ENCODE measurements at places on chromosomes 12 and 14.

DNA sequence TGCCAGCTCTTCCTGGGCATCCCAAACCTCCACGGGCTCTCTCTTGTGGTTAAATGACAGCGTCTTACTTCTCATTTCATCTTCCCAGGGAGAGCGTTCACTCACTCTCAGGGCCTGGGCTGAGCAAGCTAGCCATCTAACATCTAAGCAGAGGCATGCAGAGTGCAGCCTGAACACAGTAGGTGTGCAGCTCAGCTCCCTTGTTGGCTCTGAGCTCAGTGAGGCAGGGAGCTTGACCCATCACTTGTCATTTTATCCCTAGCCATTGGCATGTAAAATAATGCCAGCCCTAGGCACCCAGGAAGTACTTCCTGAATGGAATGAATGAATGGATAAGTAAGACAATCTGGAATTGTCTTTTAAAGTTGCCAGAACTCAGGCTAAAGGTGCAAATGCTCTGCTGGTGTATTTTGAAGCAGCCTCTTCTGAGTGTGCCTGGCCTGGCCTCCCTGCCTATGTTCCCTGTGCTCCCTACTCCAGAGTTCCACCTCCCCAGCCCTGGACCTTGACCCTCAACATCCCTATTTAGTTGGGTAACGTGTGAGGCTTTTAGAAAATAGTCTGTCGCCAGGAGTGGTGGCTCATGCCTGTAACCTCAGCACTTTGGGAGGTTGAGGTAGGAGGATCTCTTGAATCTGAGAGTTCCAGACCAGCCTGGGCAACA, 9.5 kb upstream of the MEG3 start:
- DNase-seq, result no peak

DNA sequence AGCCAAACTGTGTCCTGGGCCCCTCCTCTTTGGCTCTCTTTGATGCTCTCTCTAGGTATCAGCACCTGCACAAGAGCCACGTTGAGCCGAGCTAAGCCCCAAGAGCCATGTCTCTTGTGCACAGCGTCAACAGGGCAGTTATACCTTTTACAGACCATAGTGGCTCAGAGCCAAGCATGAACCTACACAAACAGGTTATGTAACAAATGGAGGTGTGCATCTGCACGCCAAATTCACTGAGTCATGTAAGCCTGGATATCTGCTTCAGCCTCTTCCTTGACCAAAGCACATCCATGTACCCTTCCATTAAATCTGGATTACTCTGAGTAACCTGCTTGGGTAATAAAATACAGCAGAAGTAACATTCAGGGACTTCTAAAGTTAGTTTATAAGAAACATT, 509.7 kb downstream of the NAV3 start:
- no peak for DNase-seq

GRCh38 chr14:38578278-38578681, 322.4 kb upstream of the CLEC14A start:
- no peak for DNase-seq

GRCh38 chr12:68359674-68360073, 27.5 kb upstream of the MDM1 start:
- no peak for DNase-seq

GRCh38 chr12:4104722-4105244, 168.8 kb upstream of the CCND2 start:
- DNase-seq, result no peak

DNA sequence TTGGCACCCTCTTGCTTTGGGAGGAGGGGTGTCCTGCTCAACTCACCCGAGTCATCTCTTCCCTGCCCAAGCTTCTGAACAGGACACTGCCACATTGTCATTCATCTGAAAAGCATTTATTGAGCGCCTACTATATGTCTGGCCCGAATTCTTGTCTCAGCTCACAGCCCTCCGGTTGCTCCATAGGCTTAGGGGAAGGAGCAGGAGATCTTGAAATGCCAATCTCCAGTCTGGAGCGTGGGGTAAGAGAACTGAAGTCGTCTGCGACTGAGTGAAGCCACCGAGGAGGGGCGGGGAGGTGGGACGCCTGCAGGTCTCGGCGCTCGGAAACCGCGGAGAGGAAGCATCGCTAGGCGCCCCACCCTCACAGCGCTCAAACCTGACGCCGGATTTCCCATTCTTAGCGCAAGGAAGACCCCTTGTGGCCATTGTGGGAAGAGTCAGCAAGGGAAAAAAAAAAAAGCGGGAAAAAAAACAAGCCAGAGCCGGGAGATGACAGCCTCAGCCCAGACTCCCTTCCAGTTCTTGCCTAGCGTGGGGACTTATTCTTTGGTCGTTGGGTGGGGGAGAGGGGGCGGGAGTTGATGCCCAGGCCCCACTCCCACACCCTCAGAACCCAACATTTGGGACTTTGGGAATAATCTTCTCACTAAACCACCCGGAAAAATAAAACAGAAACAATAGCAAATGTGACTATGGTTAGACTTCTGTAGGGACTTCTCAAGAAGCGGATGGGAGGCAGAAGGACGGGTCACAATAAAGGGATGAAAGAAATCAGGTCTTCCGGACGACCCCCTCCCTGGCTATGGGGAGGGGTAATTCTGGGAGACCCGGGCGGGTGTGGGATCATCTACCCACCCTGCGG, 28.2 kb upstream of the SMUG1 start:
- peak; percentile 59 for DNase-seq

DNA sequence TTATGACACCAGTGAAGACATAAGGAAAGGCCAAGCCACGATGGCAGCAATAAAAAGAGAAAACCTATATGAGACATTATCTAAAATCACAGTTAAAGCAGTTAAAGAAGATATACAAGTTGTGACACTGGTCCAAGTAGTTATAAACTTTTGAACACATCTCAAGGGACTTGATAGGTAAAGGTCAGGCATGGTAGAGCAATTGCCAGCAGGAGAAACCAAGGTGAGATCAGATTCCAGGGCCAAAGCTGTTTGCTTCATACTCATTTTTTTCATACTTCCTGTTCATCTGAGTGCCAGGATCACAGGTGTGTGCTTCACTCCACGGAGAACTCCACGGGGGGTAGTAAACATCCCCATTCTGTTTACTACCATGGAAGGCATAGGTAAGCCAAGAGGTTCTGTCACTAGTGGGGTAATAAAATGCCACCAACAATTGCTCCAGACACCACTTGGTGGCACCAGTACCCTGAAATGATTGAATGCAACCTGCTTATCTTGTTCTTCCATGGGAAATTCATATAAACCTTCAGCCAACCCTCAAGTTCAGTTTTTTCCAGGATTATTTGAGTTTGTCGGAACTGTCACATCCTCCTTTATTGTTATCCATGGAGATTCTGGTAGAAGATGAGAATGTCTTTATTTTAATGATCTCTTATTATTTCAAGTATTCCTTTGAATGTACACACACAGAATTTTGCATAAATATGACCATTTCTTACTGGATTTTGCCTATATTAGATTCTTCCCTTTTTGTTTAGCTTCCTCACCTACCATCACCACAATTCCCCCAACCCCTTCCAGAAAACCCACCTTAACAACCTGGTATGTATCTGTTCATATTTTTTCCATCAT, 59.2 kb upstream of the TSPAN8 start:
- DNase-seq, result no peak

DNA sequence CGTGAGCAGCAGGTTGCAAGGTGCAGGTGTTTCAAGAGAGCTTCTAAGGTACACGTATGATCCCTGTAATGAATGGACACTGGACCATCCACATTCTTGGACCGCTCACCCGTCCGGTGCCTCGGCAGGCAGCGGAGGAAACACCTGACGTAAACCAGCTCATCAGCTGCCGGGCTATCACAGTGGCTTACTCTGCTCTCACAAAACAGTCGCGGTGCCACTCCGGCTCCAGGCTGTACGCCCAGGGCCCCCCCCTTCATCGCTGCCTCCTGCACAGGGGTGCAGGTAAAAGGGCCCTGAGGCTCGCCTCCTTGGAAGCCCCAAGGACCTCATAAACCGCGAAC, 436 bp downstream of the VPS33A start:
- DNase-seq, result no peak

DNA sequence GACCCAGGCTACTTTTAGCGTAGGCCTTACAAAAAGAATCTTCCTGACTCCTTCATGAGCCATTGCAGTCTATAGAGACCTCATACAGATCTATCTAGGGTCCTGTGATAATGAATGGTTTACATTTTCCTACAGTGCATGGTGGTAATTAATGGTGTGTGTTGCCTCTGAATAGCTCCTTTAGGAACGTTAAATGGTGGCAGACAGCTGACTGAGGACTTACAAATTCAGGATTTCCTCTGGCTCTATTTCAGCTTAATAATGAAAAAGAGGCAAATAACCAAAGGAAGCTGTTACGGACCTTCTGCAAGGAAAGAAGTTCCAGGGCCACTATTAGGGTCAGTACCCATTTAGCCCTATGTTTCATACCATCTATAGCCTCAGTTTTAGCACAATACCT, 5.1 kb downstream of the IKBIP start:
- DNase-seq, result no peak

DNA sequence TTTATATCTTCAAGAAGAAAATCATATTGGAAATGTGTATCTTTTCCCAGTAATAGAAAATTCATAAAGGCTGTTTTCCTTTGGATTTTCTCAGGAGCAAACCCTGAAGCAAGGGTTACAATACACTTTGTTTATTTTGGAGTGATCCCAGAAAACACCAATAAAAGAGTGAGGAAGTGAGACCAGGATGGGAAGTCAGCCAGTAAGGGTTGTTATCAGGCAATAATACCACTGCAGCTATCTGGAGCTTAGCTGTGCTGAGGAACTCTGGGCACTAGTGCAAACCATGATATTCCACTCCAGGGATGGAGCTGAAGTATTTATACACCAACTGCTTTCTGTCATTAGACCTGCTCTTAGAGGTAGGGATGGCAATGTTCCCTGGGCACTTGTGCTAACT, 1002.3 kb downstream of the FLRT2 start:
- no peak for DNase-seq

GRCh38 chr14:81550001-81550637, 16.5 kb upstream of the SEL1L start:
- DNase-seq, result no peak

DNA sequence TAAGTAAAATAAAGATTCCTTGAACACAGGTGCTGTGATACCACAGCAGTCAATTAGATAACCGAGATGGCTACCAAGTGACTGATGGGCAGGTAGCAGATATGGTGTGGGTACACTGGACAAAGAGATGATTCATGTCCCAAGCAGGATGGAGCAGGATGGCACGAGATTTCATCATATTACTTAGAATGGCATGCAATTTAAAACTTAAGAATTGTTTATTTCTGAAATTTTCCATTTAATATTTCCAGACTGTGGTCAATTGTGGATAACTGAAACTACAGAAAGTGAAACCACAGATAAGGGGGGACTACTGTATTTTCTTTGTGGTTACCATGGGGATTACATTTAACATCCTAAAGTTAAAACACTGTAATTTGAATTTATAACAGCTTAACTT, 7.5 kb upstream of the ZFP36L1 start:
- no peak for DNase-seq

GRCh38 chr12:106981788-106982187, 5.2 kb downstream of the MTERF2 start:
- no peak for DNase-seq

DNA sequence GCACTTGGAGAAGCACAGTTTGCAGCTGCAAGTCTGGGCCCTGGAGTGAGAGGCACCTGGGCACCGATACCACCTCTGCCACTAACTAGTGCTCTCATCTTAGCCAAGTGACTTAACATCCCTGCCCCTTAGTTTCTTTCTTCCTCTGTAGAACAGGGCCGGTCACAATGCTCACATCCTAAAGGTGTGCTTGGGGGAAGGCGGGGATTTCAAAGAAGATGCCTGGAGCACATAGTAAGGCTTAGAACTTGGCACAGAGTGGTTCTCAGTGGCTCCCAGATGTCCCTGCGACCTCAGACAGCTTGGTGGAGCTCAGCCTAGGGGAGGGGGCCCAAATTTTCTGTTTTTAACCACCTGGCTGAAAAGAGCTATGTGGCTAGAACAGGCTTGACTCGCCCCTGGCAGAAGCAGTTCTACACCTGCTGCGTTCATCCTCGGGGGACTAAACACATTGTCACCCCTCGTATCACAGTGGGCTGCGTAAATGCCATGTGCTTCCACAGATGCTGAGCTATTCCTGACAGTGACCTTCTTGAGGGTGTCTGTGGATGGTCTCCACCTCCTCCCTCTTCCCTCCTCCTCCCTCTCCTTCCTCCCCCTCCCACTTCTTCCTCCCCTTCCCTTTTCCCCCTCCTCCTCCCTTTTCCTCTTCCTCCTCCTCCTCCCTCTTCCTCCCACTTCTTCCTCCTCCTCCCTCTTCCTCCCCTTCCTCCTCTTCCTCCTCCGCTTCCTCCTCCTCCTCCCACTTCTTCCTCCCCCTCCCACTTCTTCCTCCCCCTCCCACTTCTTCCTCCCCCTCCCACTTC, 112.1 kb downstream of the PHETA1 start:
- DNase-seq, result no peak

DNA sequence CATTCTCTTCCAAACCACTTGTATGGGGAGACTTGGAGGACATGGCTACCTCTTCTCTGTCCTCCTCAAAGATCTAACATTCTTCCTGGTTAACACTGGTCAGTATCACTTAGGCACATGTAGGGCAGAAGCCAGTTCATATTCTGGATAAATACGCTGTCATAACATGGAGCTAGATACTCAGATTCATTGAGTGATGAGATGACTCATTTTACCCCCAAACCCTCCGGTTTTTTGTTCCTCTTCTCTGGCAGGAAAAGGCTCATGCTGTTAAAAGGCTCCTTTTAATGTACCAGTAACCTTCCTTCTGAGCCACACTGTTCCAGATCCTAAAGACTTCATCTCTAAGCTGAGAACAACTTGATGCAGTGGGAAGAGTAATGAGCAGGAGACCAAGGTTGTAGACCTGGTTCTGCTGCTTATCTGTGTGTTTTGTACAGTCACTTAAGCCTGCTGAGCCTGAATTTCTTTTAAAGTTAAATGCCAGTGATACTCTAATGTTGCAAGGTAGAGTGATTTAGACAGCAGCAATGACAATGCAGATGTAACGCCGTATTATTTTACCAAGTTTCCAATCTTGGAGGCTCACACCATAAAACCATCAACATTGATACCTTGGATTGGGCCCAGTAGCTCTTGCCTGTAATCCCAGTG, 57.3 kb upstream of the ELK3 start:
- no peak for DNase-seq

GRCh38 chr14:61573321-61573720, 122.0 kb upstream of the HIF1A start:
- DNase-seq, result no peak

- DNase-seq, result no peak
These were observed 305.7 kb upstream of the FLRT2 start for GRCh38 chr14:85224241-85224640.

DNA sequence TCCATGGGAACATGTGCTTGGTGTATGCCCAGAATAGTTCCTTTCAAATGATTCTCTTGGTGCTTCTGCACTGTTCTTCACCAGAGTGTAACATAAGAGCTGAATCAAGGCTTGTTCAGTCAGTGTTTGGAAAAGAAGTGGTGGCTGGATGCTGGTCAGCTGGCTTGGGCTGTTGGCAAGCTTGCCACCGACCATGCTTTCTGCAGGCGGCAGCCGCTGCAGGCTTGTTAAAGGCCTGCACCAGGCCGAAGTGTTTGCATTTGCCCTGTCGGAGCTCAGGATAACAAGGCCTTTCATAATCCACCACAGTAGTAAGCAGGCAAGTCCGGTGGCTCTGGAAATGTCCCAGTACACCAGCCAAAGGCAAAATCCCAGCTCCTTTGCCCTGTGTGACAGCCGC, 26.9 kb downstream of the DAAM1 start:
- DNase-seq, result no peak

Data from amniotic stem cell (primary cell).